ENCODE measurements at places on chromosomes 13 and 19.

GRCh38 chr19:19032420-19033175 is 719 bp downstream of the SUGP2 start:
- peaks cover 41% of the 10 kb centered on the region for H3K4me1 ChIP-seq
- H3K4me3 ChIP-seq: peak overlapping the region; percentile 98
- peak overlapping the region; percentile 98 for H3K27ac ChIP-seq
- DNase-seq: peak; percentile 80

DNA sequence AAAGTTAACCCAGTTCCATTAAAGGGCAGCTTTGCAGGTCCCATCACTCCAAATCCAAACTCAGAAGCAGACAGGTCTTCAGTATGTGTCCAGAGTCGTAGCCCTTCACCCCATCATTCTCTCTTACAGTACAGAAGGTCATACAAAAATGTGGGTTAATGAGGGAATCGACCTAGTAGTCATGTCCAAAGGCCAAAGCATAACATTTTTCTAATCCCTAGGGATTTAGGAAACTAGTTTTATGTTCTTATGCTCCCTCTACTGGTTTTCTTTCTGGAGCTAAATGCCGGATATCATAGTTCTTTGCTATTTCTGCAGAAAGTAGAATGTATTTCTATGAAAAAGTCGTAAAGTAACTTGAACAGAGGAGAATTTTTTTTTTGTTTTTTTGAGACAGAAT is 72.2 kb downstream of the DHRS12 start:
- H3K27ac ChIP-seq: no peak overlapping the region
- peaks cover 56% of the 10 kb centered on the region for H3K36me3 ChIP-seq
- no peaks in the 10 kb centered on the region for H3K27me3 ChIP-seq
- H3K4me3 ChIP-seq: no peak overlapping the region
- peaks cover 37% of the 10 kb centered on the region for H3K4me1 ChIP-seq

GRCh38 chr13:29505950-29506349 is 89.5 kb downstream of the SLC7A1 start:
- H3K36me3 ChIP-seq: no peaks in the 10 kb centered on the region
- no peak overlapping the region for H3K4me3 ChIP-seq
- DNase-seq: no peak

DNA sequence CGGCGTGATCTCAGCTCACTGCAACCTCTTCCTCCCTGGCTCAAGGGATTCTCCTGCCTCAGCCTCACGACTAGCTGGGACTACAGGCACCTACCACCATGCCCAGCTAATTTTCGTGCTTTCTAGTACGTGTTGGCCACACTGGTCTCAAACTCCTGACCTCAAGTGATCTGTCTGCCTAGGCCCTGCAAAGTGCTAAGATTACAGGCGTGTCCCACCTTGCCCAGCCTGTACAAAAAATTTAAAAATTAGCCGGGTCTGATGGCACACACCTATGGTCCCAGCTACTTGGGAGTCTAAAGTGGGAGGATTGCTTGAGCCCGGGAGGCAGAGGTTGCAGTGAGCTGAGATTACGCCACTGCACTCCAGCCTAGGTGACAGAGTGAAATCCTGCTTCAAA is 4.7 kb upstream of the MEX3D start:
- H3K36me3 ChIP-seq: 0 out of 3 replicates have a peak, but pooled peaks cover 8% of the 10 kb centered on the region
- no peak overlapping the region for H3K4me3 ChIP-seq
- no peak overlapping the region for H3K27ac ChIP-seq
- DNase-seq: no peak

- H3K36me3 ChIP-seq: no peaks in the 10 kb centered on the region
- no peak for DNase-seq
- H3K27ac ChIP-seq: no peak overlapping the region
- no peak overlapping the region for H3K4me3 ChIP-seq
These were observed 168.2 kb downstream of the TEX29 start for GRCh38 chr13:111488486-111489132.

DNA sequence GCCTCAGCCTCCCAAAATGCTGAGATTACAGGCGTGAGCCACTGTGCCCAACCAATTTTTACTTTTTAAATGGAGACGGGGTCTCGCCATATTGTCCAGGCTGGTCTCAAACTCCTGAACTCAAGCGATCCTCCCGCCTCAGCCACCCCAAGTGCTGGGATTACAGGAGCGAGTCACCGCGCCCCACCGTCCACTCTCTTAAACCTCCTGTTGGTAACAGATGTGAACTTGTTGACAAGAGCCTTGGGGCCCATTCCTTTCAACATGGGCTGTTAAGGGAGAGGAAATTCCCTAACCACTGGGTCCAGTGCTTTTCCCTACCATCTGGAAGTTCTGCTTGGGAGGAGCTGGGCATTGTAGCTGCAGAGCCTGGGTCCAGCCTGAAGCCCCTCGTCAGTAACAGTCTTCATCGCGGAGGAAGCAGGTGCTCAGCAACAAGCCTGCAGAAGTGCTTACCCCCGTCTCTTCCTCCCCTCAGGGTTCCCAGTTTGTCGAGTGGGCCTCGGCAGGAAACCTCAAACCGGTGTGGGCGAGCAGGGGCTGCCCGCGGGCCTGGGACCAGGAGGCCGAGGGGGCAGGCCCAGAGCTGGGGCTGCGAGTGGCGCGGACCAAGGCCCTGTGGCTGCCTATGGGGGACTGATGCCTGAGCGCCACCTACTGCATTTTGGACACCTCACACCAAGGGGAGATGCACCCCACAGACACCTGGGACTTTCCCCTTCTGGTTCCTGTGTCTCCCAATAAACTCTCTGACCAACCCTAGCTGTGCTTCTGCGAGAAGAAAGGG is 4.0 kb upstream of the FLT3LG start:
- H3K27me3 ChIP-seq: no peaks in the 10 kb centered on the region
- DNase-seq: no peak
- H3K36me3 ChIP-seq: peaks cover 1% of the 10 kb centered on the region
- peaks cover 13% of the 10 kb centered on the region for H3K4me1 ChIP-seq
- no peak overlapping the region for H3K4me3 ChIP-seq
- no peak overlapping the region for H3K27ac ChIP-seq

DNA sequence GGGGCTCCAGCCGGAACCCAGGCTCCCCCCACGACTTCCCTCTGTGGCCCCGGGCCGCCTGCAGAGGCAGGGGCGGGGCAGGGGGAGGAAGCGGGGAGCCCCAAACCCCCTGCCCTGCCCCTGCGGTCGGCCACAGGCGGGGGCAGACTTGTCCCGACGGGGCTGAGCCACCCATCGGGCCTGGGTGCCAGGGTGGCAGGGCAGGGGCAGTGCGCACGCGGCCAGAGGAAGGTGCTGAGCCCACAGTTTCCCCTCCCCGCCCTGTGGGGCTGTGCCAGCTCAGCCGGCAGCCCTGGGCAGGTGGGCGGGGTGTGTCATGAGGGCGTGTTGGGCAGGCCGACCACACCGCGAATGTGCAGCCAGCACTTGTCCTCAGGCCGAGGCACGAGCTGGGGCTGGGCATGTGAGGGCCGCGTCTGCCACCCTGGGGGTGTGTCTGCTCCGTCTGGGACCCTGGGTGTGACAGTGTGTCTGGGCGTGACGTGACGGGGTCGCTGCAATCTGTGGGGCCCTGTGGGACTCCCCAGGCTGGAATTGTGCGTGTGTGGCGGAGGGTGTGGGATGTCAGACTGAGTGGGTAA is 17.7 kb downstream of the CCDC97 start:
- no peak overlapping the region for H3K4me3 ChIP-seq
- no peak overlapping the region for H3K27ac ChIP-seq
- peaks cover 48% of the 10 kb centered on the region for H3K4me1 ChIP-seq
- no peaks in the 10 kb centered on the region for H3K27me3 ChIP-seq

- H3K4me1 ChIP-seq: peaks cover 60% of the 10 kb centered on the region
- no peaks in the 10 kb centered on the region for H3K27me3 ChIP-seq
These were observed 10.2 kb upstream of the JSRP1 start for GRCh38 chr19:2266183-2266993.

GRCh38 chr13:50917572-50917971 is 8.0 kb downstream of the RNASEH2B start:
- H3K4me1 ChIP-seq: no peaks in the 10 kb centered on the region
- H3K36me3 ChIP-seq: no peaks in the 10 kb centered on the region
- no peak overlapping the region for H3K4me3 ChIP-seq
- no peak overlapping the region for H3K27ac ChIP-seq
- no peak for DNase-seq

- DNase-seq: no peak
- H3K27ac ChIP-seq: no peak overlapping the region
- no peaks in the 10 kb centered on the region for H3K27me3 ChIP-seq
- H3K4me1 ChIP-seq: peaks cover 62% of the 10 kb centered on the region
- peak overlapping the region; percentile 33 for H3K4me3 ChIP-seq
These were observed 14.9 kb upstream of the ZBTB7A start for GRCh38 chr19:4081441-4082129.

- H3K4me3 ChIP-seq: no peak overlapping the region
- peaks cover 3% of the 10 kb centered on the region for H3K27me3 ChIP-seq
- no peak overlapping the region for H3K27ac ChIP-seq
- DNase-seq: no peak
- H3K4me1 ChIP-seq: no peaks in the 10 kb centered on the region
- H3K36me3 ChIP-seq: no peaks in the 10 kb centered on the region
These were observed 19.8 kb downstream of the LRRC4B start for GRCh38 chr19:50548191-50549058.

GRCh38 chr13:30158774-30159445 is 148.4 kb downstream of the KATNAL1 start:
- H3K36me3 ChIP-seq: no peaks in the 10 kb centered on the region
- H3K4me3 ChIP-seq: no peak overlapping the region
- DNase-seq: no peak
- no peak overlapping the region for H3K27ac ChIP-seq

DNA sequence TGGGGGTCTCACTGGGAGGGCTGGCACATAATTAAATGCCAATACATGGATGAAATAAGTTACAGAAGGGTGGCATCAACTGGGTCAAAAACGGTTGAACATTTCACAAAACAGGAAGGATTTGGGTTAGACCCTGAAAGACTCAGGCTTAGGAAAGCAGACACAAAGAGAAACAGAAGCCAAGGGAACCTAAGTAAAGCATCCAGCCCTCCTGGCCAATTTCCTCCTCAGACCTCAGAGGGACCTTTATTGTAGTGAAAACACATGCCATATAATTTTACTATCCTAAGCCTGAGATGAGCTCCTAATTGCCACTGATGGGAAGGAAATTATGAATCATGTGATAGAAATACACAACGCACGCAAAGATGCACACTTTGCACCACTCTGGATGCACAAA is 12.1 kb upstream of the CEACAM3 start:
- H3K4me1 ChIP-seq: no peaks in the 10 kb centered on the region
- no peaks in the 10 kb centered on the region for H3K36me3 ChIP-seq
- H3K27ac ChIP-seq: no peak overlapping the region
- no peak for DNase-seq
- peaks cover 30% of the 10 kb centered on the region for H3K27me3 ChIP-seq

GRCh38 chr13:22765547-22765946 is 415.2 kb upstream of the SGCG start:
- no peaks in the 10 kb centered on the region for H3K27me3 ChIP-seq
- no peak overlapping the region for H3K27ac ChIP-seq

- no peaks in the 10 kb centered on the region for H3K36me3 ChIP-seq
- H3K27me3 ChIP-seq: no peaks in the 10 kb centered on the region
- DNase-seq: no peak
- no peak overlapping the region for H3K27ac ChIP-seq
- no peaks in the 10 kb centered on the region for H3K4me1 ChIP-seq
These were observed 169.3 kb downstream of the LHFPL6 start for GRCh38 chr13:39433651-39434050.

DNA sequence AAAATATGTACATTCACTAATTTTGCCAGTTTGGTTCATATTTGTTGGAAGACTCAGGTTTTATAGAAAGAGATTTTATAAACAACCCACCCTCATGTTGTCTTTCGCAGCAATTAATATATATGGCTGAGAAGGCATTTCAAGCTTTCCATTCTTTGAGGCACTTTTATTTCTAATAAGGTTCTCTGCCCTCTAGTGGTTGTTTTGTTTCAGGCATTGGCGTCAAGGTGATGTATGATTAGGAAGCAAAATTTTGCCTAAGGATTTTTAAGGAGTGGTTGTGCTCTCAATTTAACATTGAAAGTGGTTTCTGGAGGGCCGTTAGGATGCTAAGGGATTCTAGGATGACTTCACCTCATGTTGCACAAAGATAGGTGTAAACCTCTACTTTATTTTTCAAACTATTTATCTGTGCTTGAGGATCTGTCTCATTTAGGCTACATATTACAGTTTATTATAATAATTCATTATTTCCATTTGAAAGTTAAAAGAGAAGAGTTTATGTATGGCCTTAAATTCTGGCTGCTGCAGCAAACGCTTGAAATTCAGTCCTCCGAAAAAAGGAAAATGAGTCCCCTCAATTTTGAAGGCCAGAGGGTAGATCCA is 35.9 kb downstream of the OXGR1 start:
- H3K27ac ChIP-seq: no peak overlapping the region
- H3K27me3 ChIP-seq: no peaks in the 10 kb centered on the region
- H3K4me1 ChIP-seq: no peaks in the 10 kb centered on the region
- no peaks in the 10 kb centered on the region for H3K36me3 ChIP-seq

DNA sequence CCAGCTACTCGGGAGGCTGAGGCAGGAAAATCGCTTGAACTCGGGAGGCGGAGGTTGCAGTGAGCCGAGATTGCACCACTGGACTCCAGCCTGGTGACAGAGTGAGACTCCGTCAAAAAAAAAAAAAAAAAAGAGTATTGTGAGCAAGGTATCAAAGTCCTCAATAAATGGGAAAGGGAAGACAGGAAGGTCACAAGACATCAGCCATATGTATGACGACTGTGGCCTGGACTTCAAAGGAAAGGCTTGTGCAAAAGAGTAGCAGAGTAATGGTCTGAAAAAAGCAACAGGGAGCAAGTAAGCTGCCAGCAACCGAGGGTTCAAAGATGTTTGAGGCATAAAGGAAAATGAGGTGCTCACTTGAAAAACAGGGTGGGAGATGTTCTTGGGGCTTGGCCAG is 116.0 kb upstream of the WASF3 start:
- H3K27ac ChIP-seq: no peak overlapping the region
- no peak overlapping the region for H3K4me3 ChIP-seq
- no peaks in the 10 kb centered on the region for H3K27me3 ChIP-seq
- peak; percentile 39 for DNase-seq

GRCh38 chr13:25901460-25902376 is 150.1 kb downstream of the SHISA2 start:
- peak; percentile 33 for DNase-seq
- peaks cover 19% of the 10 kb centered on the region for H3K27me3 ChIP-seq
- no peak overlapping the region for H3K4me3 ChIP-seq

DNA sequence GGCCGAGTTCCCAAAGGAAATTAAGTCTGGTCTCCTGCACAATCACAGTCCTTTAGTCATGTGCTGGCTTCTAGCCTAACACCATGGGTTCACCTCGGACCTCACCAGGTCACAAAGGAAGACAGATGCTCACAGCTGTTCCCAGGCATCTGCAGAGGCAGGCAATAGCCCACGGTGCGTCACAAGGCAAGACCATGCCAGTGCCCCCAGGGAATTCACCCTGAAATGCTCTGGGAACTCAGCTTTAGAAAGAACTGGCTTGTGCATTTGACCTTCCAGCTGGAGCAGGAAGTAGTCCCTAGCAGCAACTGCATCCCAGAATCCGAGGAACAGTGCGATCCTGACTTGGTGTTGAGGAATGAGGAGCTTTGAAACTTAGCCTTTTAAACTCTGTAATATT is 96.8 kb upstream of the WASF3 start:
- no peaks in the 10 kb centered on the region for H3K36me3 ChIP-seq
- no peak for DNase-seq
- H3K4me1 ChIP-seq: no peaks in the 10 kb centered on the region
- H3K27me3 ChIP-seq: peaks cover 10% of the 10 kb centered on the region

Data from HepG2 (cell line).